ENCODE measurements at places on chromosomes 7 and 10.

GRCh38 chr10:124075231-124075955, 18.0 kb downstream of the CHST15 start:
- DNase-seq: no peak

GRCh38 chr10:14074062-14074884, 256.5 kb downstream of the FRMD4A start:
- DNase-seq: no peak

GRCh38 chr10:96548589-96548988, 34.9 kb upstream of the TLL2 start:
- DNase-seq: no peak

GRCh38 chr7:18038382-18038781, 10.7 kb upstream of the PRPS1L1 start:
- DNase-seq: no peak
